MG63 (cell line): ENCODE measurements at places on chromosomes 4 and X.

GRCh38 chr4:31084806-31085416 is 364.7 kb downstream of the PCDH7 start:
- DNase-seq = no peak

DNA sequence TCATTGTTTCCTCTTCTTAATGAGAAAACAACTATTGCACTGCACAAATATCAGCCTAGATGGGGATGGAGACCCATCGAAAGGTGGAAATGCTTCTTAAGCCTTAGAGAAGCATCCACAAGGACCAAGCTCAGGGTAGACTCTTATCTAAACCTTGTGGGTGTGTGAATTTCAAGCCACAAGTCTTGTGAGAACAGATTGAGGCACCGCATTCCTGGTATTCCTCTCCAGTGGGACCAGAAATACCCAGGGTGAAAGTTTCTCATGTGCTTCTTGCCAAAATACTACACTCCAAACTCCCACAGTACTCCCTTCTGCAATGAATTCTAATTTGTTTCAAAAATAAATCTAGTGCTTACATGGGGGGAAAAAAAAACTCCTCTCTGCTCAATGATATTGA is 375.6 kb downstream of the PDGFC start:
- no peak for DNase-seq

- DNase-seq = no peak
Observed at GRCh38 chrX:15790769-15791290, 546 bp downstream of the ZRSR2 start.

DNA sequence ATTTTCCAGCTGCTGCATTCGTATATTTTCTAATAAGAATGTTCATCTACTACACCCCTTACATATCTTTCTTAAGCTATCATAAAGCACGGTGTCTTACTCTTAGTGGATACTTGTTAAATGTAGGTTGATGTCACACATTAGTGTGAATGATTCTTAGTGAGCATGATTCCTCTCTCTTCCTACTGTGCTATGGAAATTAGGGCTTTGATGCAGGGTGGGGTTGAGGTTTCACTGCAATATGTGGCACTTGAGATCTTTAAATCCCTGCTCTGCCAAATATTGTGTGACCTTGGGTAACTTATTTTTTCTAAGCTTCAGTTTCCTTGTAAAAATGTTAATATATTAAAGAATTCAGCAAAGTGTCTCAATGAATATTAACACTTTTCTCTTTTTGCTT is 188.4 kb downstream of the PDGFRA start:
- DNase-seq = no peak

GRCh38 chrX:63686878-63687714 is 97.9 kb downstream of the ARHGEF9 start:
- peak; percentile 1 for DNase-seq

DNA sequence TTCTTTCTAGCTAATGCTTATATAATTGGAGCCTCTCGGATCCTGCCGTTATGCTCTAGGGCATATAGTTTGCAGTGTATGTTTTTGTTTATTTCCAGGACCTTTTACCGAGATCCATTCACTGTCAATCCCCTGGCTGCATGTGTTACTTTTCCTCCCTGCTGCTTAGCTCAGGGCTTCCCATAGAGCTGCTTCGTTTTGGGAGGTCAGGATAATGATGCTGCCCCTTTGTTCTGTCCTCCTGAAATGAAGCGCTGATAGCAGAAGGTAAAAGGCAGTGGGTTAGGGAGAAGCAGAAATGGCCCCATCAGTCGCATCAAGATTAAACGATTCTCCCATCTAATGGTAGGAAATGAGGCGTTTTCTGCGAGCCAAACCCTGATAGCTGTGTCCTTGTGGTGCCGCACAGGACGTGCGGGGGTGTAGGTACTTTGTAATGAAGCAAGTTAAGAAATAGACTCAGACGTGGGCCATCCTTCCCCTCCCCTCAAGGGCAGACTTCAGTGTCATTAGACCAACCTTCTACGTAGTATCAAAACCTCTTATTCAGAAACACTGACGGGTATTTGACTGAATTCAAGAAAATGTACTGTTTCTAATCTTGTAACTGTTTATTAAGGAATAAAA is 37.3 kb downstream of the AFF2 start:
- DNase-seq = no peak

- no peak for DNase-seq
Observed at GRCh38 chr4:73387552-73387951, 16.5 kb upstream of the ALB start.

DNA sequence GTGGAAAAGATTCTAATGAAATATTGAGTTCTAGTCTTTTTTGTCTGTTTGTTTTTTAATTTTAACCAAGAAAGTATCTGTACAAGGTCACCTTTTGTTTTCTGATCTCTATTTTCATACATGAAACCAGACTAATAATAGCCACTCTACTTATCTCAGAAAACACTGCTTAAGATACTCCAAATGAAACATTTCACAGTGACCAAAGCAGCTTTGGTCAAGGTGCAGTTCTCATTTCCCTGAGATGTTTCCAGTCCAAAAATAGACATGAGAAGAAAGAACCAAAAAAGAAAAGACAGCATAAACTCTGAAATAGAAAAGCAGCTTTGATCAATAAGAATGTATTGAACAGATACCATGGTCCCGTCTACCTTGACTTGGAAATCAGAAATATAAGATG is 782.8 kb downstream of the RAB28 start:
- DNase-seq = no peak

- no peak for DNase-seq
Observed at GRCh38 chr4:64130907-64131306, 278.3 kb downstream of the TECRL start.

GRCh38 chr4:24840826-24841543 is 45.6 kb downstream of the SOD3 start:
- no peak for DNase-seq

DNA sequence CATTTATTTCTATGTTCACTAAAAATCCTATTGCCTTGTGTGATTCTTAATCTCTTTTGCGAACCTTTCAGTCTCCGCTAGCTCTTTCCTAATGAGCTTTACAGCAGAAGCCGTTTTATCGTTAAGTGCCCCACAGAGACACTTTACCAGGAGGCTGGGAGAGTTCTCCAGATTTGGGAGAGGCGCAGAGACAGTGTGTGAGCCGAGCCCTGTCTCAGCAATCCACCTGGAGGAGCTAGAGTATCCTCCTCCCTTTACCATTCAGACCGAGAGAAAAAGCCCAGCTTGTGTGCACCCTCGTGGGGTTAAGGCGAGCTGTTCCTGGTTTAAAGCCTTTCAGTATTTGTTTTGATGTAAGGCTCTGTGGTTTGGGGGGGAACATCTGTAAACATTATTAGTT is 54.9 kb upstream of the MTM1 start:
- no peak for DNase-seq

DNA sequence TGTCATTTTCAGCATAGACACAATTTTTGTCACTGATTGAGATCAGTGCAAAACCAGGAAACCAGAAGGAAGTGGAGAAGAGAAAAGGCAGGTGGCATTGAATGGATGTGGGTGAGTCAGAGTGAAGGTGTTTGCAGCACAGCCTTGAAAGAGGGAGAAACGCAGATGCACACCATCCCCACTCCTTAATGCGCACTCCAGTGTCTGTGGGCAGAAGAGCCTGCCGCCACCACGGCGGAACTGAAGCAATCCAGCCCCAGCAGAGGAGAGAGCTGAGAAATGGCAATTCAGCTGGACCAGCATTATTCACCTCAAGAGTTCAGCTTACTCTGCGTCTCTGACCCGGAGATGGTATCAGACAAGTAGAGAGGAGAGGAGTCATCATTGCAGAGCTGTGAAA is 393.1 kb upstream of the FRG1 start:
- DNase-seq = no peak

GRCh38 chr4:114654592-114654991 is 56.0 kb downstream of the UGT8 start:
- no peak for DNase-seq

- no peak for DNase-seq
Observed at GRCh38 chr4:186813377-186814068, 89.9 kb upstream of the FAT1 start.

- no peak for DNase-seq
Observed at GRCh38 chr4:8524595-8525382, 55.4 kb upstream of the GPR78 start.

- DNase-seq = no peak
Observed at GRCh38 chr4:54218736-54219135, 10.4 kb upstream of the PDGFRA start.

DNA sequence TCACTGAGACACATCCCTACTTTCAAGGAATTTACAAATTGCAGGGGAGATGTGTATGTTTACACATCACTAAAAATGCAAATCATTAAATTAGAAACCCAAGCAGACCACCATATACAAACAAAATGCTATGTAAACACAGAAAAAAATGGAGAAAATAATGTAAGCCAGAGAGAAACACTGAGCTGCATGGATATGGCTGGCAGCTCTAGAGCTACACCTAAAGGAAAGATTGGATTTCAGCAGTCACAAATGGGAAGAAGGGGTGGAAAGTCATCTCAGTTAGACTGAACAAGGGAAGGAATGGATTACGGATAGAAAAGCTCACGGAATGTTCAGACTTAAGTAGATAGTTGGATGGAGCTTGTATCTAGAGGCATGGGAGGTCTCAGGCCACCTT is 186.3 kb downstream of the MOSPD2 start:
- DNase-seq = no peak

DNA sequence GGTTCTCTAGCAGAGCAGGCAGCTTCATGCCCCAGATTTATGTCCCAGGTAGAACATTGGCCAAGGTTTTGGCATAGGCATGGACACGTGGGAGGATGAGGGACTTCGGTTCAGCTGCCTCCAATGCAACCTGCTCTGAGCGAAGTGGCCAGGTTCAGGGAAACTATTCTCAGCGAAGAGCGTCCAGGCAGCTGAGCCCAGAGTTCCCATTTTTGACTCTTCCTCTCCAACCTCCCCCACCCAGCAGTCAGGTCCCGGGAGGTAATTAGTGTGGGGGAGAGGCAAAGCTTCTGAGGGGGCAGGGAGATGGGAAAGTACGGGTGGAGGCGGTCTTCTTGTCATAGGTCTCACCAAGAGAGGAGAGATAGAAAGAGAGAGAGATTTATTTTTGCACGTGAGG is 1.0 kb downstream of the GABRA4 start:
- DNase-seq = no peak

GRCh38 chrX:50827996-50828395 is 14.0 kb upstream of the SHROOM4 start:
- peak; percentile 60 for DNase-seq

DNA sequence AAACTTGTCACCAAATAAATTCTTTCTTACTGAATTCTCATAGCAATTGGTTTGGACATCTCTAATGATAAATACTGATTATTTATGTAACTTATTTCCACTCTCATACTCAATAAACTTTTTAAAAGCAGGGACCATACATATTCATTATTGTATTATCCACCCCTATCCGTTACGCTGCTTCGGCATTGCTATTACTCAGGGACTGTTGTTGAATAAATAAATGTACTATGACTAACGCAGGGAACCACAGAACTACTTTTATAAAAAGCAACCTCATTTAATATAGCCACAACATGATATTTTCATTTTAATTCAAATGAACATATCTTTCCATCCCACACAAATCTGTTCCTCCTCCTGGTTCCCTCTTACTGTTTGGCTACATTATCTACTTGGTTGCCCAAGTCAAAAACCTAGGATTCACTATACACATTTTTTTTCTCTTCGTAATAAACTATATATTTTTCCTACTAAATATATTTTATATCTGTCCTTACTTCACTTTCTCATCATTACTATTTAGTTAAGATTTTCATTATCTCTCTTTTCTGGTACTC is 14.9 kb upstream of the ANKRD50 start:
- no peak for DNase-seq
